Endothelial cell of umbilical vein (primary cell): ENCODE measurements at places on chromosomes 5 and 9. TPM values are rescaled to one million over a fixed set of nuclear protein-coding genes. Genes with fewer than 3 reads are reported as not detected.

DNA sequence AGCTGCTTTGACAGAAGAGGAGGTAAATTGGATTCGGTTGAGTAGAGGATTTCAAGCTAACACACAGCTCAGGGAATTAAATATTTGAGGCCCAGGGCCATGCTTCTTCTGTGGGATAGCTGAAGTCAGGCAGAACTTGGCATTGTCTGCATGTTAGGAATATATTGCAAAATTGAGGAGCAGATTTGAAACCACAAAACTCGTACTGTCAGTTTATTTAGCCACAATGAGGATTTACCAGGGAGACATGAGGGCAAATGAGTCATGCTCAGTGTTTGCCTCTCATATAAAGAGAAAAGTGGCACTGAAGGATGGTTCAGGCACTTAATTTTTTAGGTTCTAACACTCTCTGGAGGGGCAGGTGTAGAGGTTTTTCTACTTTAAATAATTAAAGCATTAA is 83.0 kb upstream of the PRLR start:
- no peak for DNase-seq

DNA sequence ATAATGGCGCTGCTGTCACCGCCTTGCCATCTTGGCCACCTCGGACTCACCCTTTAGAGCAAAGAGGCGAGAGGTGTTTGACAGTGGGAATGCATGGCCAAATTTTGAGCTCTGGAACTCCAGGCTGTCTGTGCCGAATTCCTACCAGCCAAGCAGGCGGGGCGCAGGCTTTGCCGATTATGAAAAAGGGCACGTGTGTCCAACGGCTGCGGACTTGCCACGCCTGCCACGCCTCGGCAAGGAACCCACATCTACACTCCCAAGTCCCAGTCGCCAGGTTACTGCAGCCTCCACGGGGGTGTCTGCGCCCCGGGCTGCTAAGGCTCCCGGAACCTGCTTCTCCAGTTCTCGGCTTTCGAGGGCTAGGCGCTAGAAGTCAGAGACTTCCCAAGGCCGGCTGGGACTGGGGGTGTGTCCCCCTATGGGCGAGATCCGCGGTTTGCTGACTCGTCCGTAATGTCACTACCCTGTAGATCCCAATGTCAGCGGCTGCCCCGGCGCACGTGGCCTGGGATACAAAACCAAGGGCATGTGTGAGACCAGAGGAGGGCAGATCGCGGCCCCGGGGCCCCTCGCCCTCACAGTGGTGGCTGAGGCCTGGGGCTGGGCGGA is 2.8 kb downstream of the NPR3 start:
- no peak for DNase-seq

- no peak for DNase-seq
Observed at GRCh38 chr5:5480481-5481111, 58.1 kb downstream of the ICE1 start.

DNA sequence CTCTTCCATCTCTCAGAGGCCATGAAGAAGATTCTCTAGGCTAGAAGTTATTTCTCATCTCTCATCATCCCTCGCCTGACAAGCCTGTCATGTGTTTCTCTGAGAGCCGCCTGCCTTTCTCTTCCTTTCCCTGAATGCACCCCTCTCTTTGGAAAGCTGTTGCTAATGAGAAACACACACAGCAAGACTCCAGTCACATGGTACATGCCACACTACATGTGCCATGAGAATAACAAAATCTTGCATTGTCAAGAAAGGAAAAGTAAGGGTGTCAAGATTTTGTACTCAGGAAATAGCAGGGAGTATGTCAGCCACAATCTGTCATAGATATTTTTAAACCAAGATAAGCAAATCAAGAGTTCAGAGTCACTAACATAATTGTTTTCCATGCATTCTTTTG is 8.9 kb downstream of the AGXT2 start:
- no peak for DNase-seq

DNA sequence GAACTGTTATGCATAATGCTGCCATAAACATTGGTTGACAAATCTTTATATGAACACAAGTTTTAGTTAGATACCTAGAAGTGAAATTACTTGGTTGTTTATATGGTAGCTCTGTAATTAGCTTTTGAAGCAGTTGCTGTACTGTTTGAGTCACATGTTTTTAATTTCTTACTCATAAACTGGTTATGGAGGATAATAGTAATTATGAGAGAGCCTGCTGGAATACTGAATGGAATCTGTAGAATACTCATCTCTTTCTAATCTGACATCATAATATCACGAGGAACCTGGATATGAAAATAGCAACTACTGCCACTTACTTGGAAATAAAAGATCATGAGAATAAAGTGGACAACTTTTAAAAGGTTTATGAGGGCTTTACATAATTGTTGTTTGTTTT is 509.2 kb downstream of the CETN3 start:
- no peak for DNase-seq

- no peak for DNase-seq
Observed at GRCh38 chr9:126704157-126704891, 90.6 kb downstream of the LMX1B start.

DNA sequence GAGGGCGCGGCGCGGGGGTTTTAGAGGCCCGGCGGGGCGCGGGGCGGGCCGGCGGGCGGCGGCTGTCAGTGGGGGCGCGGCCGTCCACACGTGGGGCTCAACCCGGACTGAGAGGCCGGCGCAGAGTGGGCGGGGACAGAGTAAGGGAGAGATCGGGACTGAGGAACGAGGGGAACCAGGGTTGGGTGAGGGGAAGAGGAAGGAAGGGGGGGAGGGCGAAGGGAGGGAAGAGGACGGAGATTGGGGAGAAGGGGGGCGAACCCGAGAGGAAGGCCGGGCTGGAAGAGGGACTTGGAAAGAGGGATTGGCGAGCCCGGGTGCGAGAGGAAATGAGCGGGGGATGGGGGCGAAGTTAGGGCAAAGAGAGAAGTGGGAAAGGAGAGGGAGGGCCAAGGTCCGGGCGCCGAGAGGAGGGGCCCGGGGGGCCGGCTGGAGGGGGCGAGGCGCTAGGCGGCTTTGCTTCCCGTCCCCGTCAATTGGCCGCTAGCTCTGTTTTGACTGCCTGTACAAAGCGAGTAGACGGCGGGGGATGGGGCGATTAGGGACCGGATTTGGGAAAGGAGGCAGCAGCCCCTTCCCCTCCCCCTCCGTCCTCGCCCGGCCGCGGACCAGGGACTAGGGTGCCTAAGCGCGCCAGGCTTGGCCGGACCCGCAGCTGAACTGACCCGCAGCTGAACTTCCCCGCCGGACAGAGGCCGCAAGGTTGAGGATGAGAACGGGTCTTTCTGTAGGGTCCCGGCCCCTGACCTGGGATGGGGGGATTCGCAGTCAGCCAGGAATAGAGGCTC is 399 bp upstream of the FBN2 start:
- peak; percentile 85 for DNase-seq

- DNase-seq = no peak
Observed at GRCh38 chr5:111741278-111741677, 15.7 kb downstream of the NREP start.

DNA sequence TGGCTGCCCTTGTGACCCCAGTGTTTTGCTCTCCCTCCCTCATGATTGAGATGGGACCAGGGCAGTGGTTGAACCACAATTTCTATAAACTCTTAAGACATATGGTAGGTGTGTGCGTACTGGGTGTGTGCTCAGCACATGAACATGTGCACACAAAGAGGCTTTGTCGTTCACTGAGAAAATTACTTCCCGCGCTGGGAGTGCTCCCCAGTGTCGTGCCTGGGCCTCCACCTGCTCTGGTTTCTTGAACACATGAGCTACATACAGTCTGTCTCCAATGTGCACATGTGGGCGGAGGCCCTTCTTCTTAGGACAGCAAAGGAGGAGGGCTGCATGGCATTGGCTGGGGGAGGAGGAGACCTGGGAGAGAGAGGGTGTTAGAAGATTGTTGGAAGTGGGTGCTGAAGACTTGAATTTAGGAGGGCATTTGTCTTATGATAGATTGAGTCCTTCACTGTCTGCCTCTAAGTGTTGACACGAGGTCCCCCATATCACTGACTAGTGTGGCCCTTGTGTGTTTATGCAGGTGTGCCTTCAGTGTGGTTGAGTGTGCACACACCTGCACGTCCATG is 170.0 kb downstream of the CACNA1B start:
- DNase-seq = no peak

- peak; percentile 75 for DNase-seq
Observed at GRCh38 chr9:22416692-22417060, 29.9 kb upstream of the DMRTA1 start.

DNA sequence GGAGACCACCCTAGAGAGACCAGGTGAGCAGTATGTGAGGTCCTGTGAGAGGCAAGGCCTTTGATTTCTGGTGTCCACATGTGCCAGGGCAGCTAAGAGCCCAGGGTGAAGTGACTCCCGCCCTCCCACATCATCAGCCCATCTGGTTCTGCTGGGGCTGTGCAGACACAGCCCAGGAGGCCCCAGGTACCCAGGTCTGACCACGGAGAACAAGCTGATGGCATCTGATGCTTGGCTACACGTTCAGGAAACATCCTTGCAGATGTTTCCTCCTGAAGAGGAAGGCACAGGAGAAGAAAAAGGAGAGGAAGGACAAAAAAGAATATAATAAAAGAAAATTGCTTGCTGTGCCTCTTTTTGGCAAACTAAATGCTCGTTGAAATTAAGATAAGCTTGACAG is 225.8 kb downstream of the PAX5 start:
- DNase-seq = no peak

- DNase-seq = peak; percentile 43
Observed at GRCh38 chr5:102583276-102584124, 84.7 kb upstream of the SLCO6A1 start.

The AFAP1L1 gene
- 73.2 and 76.2 TPM in 2 replicates for total RNA-seq

The HRCT1 gene
- 1.2 and 5.2 TPM in 2 replicates for total RNA-seq

The C9orf85 gene
- 10.3 and 11.3 TPM in 2 replicates for total RNA-seq

The HCN1 gene
- not detected in 2 replicates for total RNA-seq
